ENCODE measurements at places on chromosomes 12 and 14.

DNA sequence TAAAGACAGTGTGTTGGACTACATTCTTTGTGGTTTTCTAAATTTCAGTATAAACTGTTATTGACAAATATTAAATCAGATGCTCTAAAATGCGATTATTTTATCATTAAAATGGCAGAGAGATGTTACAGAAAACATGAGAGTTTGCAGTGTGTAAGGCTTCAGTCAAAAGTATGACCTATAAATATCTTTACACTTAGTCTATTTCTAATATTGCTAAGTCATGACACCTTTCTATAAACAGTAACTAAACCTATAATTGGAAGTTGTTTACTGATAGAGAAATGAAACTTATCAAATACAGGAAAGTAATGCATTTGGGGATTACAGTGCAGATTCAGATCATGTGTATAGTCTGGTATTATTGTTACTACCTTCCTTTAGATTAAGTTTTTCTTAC, 68.9 kb upstream of the YARS2 start:
- no peak for DNase-seq

- DNase-seq = no peak
Measured at GRCh38 chr14:59295951-59296350, 107.5 kb downstream of the DAAM1 start.

DNA sequence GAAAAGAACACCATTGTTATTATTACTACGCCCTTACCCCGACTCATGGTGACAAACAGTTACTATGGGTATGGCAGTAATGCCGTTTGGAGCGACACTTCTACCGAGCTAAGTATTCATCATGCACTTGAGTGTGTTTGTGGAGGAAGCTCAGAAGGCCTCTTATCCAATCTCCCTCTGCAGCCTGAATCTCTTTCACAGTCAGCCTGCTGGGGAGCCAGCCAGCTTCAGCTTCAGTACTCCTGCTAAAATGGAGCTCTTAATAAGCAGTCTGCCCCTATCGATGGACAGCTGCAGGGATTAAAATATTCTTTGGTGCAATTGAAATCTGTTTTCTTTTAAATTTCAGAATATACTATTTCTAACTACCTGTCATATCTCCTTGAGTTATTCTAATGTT, 24.7 kb upstream of the ATP5MC2 start:
- DNase-seq = no peak

GRCh38 chr14:73259837-73260236, 22.5 kb downstream of the PAPLN start:
- DNase-seq = no peak

GRCh38 chr14:91866061-91866460, 1.3 kb downstream of the TC2N start:
- DNase-seq = no peak

GRCh38 chr14:51609251-51609954, 42.3 kb upstream of the FRMD6 start:
- no peak for DNase-seq

GRCh38 chr14:99757331-99758070, 35.7 kb upstream of the EML1 start:
- DNase-seq = no peak

DNA sequence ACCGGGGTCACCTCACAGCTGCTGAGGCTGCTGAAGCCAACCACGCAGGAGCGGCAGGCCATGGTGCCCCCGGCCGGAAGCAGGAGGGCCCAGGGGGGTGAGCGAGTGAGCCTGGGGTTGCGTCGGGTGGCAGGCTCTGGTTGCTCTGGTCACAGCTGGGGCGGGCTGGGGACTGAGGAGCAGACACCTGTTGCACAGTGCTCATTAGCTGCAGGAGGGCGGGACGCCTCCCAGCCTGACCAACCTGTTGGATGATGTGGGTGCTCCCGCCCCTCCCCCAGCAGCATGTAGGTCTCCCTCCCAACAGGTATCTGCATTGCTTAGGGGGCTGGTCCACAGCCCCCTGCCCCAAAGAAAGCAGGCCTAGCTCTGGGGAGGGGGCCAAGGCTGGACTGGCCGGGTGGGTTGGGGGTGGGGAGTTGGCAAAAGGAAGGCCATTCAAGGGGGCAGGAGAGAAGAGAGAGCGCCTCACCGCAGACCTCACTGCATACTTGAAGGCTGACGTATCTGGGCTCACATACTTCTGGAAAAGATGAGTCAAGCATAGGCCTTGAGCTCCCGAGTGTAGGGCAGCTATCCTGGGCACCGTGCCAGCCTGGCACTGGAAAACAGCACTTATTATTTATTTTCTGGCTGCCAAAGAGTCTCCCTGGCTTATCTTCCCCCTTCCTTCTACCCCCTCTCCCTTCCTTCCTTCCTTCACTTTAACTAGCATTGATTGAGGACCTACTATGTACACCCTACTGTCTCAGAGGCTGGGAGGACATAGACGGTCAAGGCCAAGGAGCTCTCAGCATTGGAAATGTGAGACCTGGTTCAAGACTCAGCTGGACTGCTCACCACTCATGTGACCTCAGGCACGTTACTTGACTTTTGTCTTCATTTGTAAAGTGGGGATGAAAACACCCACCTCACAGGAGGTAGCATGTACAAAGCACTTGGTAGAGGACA, at the start of gene KRT80:
Gene KRT80, minus strand, starts transcription at position 174 of the 951 bp plus-strand sequence. Its CDS starts 112 bp downstream, at position 62.
- no peak for DNase-seq

GRCh38 chr14:102217987-102218421, 78.3 kb downstream of the WDR20 start:
- DNase-seq = no peak

- no peak for DNase-seq
Measured at GRCh38 chr12:26162905-26163304, 32.5 kb upstream of the SSPN start.

- DNase-seq = no peak
Measured at GRCh38 chr12:108448246-108448645, 66.8 kb upstream of the FICD start.

GRCh38 chr12:118052324-118053070, 8.5 kb downstream of the WSB2 start:
- DNase-seq = no peak

- DNase-seq = no peak
Measured at GRCh38 chr14:61950340-61950739, 188.1 kb downstream of the SNAPC1 start.

DNA sequence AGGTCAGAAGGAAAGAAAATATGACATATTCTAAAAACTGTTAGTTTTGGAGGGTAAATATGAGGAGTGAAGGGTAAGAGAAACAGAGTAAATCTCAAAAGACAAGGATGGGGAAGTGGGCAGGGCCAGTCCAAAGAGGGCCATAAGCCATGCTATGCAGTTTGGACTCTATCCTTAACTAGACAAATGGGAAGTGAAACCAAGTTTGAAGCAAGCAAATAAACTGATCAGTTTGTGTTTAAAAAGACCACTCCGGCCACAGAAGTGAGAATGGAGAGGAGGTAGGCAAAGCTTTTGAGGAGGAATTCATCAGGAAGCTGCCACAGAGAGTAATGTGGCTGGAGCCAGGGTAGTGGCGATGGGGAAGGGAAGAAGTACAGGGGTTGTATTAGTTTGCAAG, 37.5 kb upstream of the DAAM1 start:
- DNase-seq = no peak

GRCh38 chr14:34324363-34324795, 137.7 kb downstream of the SPTSSA start:
- peak; percentile 43 for DNase-seq

DNA sequence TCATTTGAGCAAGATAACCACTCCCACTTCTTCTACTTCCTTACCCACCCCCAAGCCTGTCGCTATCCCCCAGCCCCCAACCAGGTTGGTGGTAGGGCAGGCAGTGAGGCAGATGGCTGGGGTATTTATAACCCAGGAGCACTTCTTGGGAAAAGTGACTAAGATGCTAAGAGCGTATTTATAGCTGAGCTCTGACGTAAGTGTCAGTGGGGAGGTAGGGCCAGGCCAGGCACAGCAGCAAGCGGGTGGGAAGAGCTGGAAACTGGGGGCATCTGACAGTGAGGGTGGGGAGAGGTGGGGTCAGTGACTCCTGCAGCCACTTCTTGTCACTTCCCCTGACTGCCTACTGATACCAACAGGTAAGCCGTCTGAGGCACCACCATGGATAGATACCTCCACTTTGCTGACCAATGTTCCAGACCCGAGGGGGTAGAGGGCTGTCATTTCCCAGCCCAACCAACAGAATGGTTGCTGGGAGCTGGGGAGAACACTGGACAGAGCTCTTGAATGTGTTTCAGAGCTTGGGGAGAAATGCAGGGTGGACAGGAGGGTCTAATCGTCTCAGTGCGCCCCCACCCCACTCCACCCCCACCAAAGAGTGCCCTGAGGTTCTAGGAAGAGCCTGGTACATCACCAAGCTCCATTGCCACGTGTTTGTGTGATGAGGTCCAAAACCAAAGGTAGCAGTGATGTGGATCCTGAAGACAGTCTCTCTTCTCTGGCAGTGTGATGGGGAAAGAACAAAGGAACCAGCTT, 2.7 kb upstream of the INHBE start:
- no peak for DNase-seq

DNA sequence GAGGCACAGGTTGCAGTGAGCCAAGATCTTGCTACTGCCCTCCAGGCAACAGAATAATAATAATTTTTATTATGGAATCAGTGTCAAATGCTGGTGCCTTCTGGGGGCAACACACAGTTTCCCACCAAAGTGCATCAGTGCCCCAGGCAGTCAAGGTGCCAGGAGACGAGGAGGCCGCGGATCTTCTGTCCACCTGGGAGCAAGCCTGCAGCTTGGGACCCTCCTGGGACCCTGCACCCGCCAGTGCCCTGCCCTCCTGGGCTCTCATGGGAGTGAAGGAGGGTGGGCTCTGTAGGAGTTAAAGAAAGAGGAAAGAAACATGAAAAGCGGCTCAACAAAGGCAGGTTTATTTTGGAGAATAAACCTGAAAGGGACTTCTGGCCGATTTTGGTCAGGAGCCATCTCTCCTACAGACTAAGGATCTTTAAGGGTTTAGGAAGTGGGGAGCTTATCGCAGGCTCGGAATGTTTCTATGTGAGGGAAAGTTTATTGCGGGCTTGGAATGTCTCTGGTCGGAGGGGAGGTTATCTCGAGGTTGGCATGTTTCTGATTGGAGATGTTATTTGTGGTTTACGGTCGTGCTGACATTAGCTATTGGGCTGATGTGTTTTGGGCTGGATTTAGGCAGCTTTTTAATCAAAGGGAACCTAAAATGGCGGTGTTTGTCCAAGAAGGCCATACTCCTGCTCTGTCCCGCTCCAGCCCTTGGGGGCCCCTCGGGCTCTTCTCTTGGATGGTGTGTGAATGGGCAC, 1.1 kb upstream of the ASPG start:
- DNase-seq = no peak

GRCh38 chr12:4024701-4025100, 151.5 kb upstream of the PARP11 start:
- DNase-seq = no peak

DNA sequence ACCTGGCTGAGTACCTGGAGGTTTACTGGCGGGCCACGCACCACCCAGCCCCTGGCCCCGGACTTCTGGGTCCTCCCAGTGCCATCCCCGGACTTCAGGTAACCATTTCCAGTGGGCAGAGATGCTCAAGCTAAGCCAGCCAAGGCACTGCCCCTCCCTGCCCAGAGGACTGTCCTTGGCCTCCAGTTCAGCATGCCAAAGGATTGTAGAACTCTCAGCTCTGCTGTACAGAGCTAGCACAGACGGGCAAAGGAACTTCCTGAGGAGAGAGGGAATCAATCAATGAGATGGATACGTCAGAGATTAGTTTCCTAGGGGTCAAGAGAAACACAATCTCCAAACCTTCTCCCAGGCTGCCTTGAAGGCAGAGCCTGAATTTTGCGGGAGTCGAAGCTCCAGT, 8.7 kb downstream of the CACNB3 start:
- no peak for DNase-seq

- no peak for DNase-seq
Measured at GRCh38 chr12:24888813-24889212, 60.1 kb downstream of the BCAT1 start.

GRCh38 chr14:81555051-81555450, 21.4 kb upstream of the SEL1L start:
- DNase-seq = no peak

- no peak for DNase-seq
Measured at GRCh38 chr14:31492759-31493498, 5.1 kb upstream of the GPR33 start.

DNA sequence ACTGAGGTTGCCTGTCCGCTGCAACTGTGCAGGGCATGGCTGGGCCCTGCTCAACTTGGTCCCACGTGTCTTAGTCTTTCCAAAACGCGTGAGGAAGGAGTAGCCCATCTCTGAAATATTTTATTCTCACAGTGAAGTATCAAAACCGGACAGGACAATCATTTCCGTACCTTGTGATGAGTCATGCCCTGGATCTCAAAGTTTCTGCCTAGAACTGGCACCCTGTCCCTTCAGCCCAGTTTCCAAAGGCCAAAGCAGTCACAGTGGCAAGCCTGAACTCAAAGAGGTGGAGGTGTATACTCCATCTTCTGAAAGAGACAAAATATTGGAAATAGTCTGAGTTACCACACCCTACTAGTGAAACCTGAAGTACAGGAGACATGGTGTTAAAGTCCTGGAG, 28.5 kb upstream of the SRGAP1 start:
- DNase-seq = no peak

- no peak for DNase-seq
Measured at GRCh38 chr12:51822956-51823355, 25.6 kb downstream of the FIGNL2 start.

DNA sequence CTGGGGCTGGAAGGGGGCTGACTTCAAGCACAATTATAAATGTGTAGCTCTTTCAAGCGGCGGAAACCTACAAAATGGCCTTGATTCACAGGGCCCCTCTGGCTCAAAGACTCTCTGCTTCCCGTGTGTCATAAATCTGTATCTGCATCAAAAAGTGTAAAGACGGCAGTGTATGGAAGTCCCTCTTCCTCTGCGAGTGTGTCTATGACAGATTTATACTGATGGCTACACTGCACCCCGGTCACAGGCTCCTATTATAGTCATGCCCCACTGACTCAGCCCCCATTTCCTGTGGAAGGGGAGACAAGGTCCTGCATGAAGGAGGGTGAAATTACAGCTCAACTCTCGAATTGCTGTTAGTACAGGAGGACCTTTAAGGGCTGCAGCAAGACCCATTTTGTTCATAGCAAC, 68.6 kb downstream of the HMGA2 start:
- DNase-seq = no peak

DNA sequence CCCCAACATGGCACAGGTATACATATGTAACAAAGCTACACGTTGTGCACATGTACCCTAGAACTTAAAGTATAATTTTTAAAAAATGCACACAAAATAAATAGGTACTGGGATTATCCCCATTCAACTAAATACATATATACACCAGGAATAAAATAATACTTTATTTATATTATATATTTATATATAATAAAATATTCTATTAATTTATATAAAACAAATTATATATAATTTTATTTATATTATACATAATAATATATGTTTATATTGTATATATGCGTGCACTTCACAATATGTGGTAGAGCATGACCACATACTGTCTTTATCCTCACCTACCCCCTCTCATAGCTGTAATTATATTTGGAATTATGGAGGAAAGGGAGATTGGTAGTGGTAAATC, 119.1 kb upstream of the TMEM260 start:
- no peak for DNase-seq

GRCh38 chr12:181921-182320, 32.0 kb downstream of the SLC6A12 start:
- DNase-seq = no peak

GRCh38 chr12:108254517-108255251, 84.4 kb downstream of the CMKLR1 start:
- DNase-seq = no peak

GRCh38 chr12:93273834-93274564, 103.7 kb upstream of the NUDT4 start:
- DNase-seq = no peak

GRCh38 chr12:12704593-12705230, 8.7 kb upstream of the GPR19 start:
- DNase-seq = peak; percentile 88

Data from forelimb muscle (tissue), 1 donor.